ENCODE measurements at places on chromosomes 6 and 20. TPM values are rescaled to one million over a fixed set of nuclear protein-coding genes. Genes with fewer than 3 reads are reported as not detected.

DNA sequence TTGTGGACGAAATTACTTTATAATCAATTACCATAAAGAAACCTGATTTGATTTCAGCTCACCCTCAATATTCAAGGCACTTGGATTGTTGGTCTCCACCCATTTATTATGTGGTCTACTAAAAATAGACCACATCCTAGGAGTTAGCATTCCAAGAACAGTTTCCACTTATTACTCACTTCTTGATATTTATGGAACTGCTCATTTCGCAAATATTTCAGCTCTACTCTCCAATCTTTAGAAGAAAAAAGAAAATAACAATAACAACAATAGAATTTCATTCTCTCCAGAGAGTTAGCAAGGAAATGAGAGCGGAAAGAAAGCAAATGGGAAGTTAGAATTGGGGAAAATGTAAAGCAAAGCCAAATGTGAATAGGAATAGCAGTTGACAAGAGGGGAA is 26.2 kb upstream of the HDAC2 start:
- DNase-seq = no peak

- DNase-seq = peak; percentile 57
Measured at GRCh38 chr20:38460040-38460623, 12.5 kb upstream of the RALGAPB start.

DNA sequence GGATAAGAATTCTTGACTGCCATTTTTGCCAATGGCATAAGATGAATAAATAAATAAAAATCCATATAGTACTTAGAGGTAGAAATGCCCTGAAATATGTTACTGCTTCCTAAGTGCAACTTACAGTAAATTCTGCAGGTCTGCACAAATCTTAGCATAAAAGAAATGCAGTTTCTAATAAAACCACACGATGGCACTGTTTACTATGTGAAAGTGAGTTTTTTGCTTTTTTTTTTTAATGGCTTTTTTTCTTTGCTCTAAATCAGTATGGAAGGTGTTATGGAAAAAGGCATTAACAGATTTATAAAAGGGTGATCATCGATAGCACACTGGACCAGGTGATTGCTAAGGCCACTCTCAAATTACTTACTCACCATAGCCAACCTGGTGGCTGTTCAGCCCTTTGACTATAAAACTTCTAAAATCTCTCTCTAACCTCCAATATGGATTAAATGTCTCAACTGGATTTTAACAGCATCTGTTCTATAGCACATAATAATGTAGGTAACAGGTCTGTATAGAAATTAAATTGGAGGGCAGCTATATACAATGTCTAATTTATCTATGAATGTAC is 45.8 kb downstream of the AHI1 start:
- peak; percentile 7 for DNase-seq

- DNase-seq = no peak
Measured at GRCh38 chr6:5636210-5637030, 370.3 kb downstream of the NRN1 start.

DNA sequence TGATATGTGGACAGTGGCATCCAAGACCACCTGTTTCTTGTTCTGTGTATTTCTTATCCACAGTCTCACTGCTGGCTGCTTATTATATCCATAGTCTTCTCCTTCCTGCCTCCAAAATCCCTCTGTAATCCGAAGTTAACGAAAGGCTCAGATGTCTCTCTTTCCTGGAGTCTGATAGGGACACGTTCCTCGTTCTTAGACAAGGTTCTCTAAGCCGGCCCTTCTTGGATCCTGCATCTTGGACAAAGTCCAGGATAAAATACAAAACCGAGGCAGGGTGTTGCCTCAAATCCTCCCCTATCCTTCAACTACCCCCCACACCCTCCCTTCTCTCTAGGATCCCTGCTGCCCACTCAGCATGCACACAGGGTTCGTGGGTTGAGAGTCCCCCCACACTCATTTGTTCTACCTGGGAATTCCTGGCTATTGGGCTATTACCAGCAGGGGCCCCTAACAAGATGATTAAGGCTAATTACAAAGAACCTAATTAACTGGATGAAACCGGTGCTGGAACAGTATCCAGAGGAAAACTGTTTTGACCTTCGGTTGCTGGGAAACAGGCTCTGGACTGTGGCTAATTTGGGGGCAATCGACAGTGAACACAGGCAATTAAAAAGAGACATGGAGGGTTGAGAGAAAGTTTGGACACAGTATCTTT is 32.7 kb upstream of the MRPS10 start:
- no peak for DNase-seq

- no peak for DNase-seq
Measured at GRCh38 chr6:13253272-13253671, 75.1 kb downstream of the TBC1D7 start.

- peak; percentile 85 for DNase-seq
Measured at GRCh38 chr20:2840967-2841531, 504 bp downstream of the VPS16 start.

GRCh38 chr6:36334832-36335459 is 1.7 kb downstream of the BNIP5 start:
- DNase-seq = no peak

GRCh38 chr6:170388113-170388512 is 81.6 kb downstream of the FAM120B start:
- DNase-seq = peak; percentile 66

PMEPA1 gene
- 5.9 TPM for polyA plus RNA-seq

DNA sequence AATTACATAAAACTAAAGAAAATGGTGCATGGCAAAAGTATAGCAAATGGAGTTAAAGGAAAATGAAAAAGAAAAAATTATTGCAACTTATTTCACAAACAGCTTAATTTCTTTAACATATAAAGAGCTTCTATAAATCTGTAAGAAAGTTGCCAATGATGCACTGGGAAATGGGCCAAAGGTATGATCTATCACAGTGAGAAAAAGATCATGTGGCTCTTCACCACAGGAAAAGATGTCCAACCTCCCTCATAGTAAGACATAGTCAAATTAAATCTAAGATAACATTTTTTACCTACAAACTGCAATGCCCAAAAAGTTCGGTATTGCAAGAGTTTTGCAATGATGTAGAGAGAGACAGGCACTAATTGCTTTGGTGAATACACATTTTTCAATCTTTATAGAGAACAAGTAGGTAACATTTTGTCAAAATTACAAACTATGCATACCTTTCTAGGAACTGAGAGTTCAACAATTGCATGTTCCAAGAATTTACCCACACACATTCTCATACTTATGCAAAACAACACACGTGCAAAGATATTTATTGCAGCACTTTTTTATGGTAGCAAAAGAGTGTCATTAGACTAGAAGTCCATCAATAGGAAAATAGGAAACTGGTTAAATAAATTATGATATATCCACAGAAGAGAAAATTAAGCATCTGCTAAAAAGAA is 372.6 kb downstream of the QKI start:
- DNase-seq = no peak

- no peak for DNase-seq
Measured at GRCh38 chr6:82277686-82278085, 30.1 kb upstream of the IBTK start.

UNC5CL gene
- polyA plus RNA-seq = 0.10 TPM

TNNC2 gene
- polyA plus RNA-seq = 1.1 TPM

GRCh38 chr6:4482461-4482860 is 293.7 kb upstream of the CDYL start:
- DNase-seq = no peak

DNA sequence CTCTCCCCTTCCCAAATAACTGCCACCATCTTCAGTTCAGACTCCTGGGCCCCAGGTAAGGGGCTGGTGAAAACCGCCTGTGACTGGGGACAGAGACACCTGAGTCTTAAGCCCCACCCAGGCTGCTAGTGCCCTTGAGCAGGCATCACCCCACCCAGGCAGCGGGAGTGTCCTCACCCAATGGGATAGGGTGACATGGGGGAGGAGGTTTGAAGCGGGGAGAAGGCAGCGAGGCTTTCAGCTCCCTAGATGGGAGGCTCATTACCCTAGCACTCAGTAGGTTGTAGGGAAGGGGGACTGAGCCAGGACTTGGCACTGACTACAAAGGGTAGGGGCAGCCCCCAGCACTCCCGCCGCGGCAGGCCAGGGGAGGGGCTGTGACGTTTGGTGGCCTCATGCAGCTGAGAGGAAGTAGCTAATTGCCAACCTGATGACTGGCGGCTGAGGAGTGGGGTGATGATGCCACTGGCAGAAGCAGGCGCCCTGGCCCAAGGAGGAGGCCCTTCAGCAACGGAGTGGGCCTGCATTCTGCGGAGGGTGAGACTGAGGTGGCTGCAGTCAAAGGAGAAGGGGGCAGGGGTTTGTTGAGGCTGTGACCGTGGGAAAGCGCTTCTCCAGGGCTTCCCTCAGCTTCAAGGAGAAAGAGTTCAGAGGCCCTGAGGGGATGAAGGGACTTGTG is 126.9 kb downstream of the MRPL14 start:
- peak; percentile 53 for DNase-seq

CD40 gene
- not detected for polyA plus RNA-seq

TPX2 gene
- polyA plus RNA-seq = 14.4 TPM

DNA sequence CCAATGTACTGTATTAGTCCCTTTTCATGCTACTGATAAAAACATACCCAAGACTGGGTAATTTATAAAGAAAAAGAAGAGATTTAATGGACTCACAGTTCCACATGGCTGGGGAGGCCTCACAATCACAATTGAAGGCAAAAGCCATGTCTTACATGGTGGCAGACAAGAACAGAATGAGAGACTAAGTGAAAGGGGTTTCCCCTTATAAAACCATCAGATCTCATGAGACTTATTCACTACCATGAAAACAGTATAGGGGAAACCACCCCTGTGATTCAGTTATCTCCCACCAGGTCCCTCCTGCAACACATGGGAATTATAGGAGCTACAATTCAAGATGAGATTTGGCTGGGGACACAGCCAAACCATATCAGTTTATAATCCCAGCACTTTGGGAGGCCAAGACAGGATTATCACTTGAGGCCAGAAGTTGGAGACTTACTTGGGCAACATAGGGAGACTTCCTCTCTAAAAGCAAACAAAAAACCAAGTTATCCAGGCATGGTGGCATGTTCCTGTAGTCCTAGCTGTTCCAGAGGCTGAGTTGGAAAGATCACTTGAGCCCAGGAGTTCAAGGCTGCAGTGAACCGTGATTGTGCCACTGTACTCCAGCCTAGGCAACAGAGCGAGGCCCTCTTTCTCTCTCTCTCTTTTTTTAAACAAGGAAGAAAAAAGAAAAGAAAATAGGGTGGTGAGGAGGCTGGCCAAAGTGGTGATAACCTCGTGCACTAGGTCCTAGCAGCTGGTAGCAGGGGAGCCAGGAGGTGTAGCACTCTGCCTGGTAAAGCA is 22.9 kb upstream of the DDR1 start:
- no peak for DNase-seq

GRCh38 chr6:131083687-131084086 is 20.6 kb upstream of the EPB41L2 start:
- DNase-seq = no peak

DNA sequence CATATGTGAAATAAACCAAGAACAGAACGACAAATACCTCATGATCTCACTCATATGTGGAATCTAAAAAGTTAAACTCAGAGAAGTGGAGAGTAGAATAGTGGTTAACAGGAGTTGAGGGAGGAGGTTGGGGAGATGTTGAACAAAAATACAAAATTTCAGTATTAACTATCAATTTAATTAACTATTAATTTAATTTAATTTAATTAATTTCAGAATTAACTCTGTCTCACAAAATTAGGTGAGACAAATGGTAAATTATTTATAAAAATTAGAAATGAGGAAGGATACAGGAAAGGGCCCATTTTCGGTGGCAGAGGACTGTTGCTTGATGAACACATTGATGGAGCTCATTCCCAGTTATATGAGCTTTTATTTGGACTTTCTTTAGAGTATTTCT is 166.0 kb upstream of the FAM83B start:
- no peak for DNase-seq

DNA sequence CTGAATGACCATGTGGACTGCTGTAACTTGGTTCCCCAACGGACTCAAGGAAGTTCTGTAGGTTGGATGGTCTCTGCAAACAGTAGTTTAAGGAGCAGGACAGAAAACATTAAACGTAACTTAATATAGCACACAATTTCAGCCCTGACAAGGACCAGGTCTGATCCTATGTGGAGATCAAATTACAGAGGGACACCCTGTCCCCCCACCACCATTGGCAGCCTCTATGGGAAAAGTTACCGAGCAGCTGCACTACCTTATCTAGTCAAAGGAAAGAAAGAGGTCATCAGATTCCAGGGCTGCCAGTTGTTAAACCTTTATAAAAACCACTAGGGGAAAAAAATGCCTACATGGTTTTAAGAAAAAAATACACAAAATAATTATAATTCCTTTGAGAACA is 191.5 kb upstream of the RSPO3 start:
- no peak for DNase-seq

VSTM2L gene
- 5.1 TPM for polyA plus RNA-seq

GRCh38 chr6:113315879-113316278 is 541.3 kb upstream of the MARCKS start:
- DNase-seq = no peak

HLA-G gene
- not detected for polyA plus RNA-seq

DNA sequence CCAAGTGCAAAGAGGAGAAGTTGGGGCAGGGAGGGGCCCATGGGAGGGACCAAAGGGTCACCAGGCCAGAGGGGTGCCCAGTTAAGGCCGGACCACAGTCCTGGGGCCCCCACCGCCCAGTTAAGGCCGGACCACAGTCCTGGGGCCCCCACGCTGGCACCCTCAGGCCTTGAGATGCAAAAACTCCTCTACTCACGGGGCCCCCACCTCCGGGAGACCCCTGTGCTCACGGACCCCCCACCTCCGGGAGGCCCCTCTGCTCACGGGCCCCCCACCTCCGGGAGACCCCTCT is 16.9 kb downstream of the KCNQ2 start:
- DNase-seq = no peak

RPS6KA2 gene
- polyA plus RNA-seq = 60.3 TPM

HLA-DRB5 gene
- not detected for polyA plus RNA-seq

GPR63 gene
- 0.73 TPM for polyA plus RNA-seq

GRCh38 chr6:159602431-159603041 is 90.5 kb downstream of the SOD2 start:
- DNase-seq = no peak

DNA sequence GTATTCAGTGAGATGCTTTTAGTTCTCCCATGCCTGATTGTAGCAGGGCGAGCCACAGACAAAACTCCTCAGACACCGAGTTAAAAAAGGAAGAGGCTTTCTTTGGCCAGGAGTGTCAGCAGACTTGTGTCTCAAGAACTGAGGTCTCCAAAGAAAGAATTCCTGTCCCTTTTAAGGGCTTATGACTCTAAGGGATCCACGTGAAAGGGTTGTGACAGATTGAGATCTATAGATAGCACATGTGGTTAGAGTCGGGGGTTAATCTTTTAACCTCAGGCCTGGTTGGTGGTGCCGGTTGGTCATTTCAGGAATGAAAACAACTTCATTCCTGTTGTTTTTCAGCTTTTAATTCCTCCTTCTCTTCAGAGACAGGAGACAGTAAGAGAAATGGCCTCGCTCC is 168.8 kb upstream of the GRIK2 start:
- DNase-seq = no peak

DNA sequence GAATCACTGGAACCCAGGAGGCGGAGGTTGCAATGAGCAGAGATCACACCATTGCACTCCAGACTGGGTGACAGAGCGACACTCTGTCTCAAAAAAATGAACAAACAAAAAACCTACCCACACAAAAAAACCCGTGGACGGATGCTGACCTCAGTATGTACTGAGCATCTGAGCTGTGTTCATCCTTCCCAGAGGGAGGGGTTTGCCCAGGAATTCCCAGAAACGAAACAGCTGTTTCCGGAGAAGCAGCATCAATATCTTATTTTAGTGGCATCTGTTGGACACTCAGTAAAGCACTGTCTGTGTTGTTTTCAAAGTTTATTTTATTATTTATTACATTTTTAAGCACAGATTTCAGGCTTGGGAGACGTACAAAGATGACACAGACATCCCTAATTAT is 18.7 kb downstream of the NANP start:
- DNase-seq = no peak

- no peak for DNase-seq
Measured at GRCh38 chr20:10961651-10962288, 288.0 kb upstream of the JAG1 start.

ANGPT4 gene
- not detected for polyA plus RNA-seq

Measured in SK-N-SH (cell line).